ENCODE measurements at places on chromosomes 11 and 22.

- no peak for DNase-seq
These were observed 7.7 kb downstream of the LIF start for GRCh38 chr22:30238661-30239487.

- DNase-seq: no peak
These were observed 11.6 kb downstream of the UCP3 start for GRCh38 chr11:73997120-73997770.

- DNase-seq: no peak
These were observed 1042.8 kb downstream of the BRD1 start for GRCh38 chr22:48784701-48785503.

DNA sequence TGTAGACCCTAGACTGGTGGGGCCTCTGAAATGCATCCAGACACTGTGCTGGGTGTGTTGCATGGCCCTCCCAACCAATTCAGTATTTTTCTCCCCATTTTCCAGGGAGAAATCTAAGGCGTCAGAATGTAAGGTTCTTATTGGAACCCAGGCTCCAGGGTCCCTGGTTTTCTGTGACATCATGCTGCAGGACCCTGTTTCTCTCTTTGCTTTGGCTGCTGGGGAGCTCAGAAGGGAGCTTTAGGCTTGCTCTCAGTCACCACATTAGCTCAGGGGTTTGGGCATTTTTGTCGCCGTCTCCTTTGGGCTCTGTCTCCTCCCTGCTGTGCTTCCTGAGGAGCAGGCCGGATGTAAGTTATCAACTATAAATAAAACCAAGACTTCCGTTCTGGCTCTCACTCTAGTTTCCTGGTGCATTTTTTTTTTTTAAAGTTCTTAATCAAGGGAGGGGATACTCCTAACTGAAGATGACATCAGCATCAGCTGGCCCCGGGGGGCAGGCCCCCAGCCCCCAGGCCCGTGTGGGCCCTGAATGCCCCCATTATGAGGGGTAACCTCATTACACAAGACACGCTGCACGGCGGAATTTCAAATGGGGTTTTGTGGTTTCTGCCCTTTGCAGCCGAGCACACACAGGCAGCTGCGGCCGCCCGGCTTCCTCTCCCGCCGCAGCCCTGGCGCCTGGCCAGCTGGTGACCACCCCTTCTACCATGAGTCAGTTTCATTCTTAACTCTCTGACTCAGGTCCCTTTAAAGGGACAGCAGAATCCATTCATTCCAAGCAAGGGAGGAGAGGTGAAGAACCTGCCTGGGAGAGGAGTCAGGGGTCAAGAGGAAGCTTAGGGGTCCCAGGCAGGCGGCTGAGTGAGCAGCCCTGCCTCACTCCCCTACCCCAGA lies 3.2 kb downstream of the MYEOV start:
- DNase-seq: no peak

GRCh38 chr11:66188580-66188979 lies 79.9 kb upstream of the RAB1B start:
- DNase-seq: no peak

GRCh38 chr11:2099516-2100349 lies 39.5 kb downstream of the IGF2 start:
- no peak for DNase-seq
